ENCODE measurements at places on chromosomes 5 and 9. TPM values are rescaled to one million over a fixed set of nuclear protein-coding genes. Genes with fewer than 3 reads are reported as not detected.

Gene TOMM5
- 113 TPM for polyA plus RNA-seq

Gene NUP188
- 19.7 TPM for polyA plus RNA-seq

Gene PCDHB5
- polyA plus RNA-seq: 0.26 TPM

Gene GARIN3
- not detected for polyA plus RNA-seq

Gene ACTBL2
- not detected for polyA plus RNA-seq

Gene MARVELD2
- 4.7 TPM for polyA plus RNA-seq

Gene MARCOL
- polyA plus RNA-seq: not detected
